Immature natural killer cell (primary cell): ENCODE measurements at places on chromosomes 7 and 10. TPM values are rescaled to one million over a fixed set of nuclear protein-coding genes. Genes with fewer than 3 reads are reported as not detected.
A peak's percentile ranks its signal among the peaks of the same experiment; 100 is the strongest.

DNA sequence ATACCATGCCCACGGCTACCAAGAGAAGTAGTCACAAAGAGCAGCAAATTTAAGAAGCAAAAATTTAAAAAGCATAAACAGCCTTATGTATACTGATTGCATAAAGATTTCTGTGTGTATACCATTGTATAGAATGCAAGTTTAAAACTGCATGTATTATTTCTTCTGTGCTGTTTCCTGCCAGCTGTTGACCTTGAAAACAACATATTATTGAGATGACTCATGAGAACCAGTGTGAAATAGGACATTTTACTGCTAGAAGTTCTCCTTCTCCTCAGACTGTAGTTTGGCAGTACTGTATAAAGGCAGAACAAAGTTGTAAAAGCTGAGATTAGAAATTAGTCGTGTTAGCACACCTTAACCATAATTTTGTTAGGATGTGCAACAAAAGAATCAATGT lies 42.3 kb upstream of the SGCE start:
- no peak overlapping the region for H3K4me3 ChIP-seq
- no peak overlapping the region for H3K27ac ChIP-seq
- no peaks in the 10 kb centered on the region for H3K4me1 ChIP-seq

DNA sequence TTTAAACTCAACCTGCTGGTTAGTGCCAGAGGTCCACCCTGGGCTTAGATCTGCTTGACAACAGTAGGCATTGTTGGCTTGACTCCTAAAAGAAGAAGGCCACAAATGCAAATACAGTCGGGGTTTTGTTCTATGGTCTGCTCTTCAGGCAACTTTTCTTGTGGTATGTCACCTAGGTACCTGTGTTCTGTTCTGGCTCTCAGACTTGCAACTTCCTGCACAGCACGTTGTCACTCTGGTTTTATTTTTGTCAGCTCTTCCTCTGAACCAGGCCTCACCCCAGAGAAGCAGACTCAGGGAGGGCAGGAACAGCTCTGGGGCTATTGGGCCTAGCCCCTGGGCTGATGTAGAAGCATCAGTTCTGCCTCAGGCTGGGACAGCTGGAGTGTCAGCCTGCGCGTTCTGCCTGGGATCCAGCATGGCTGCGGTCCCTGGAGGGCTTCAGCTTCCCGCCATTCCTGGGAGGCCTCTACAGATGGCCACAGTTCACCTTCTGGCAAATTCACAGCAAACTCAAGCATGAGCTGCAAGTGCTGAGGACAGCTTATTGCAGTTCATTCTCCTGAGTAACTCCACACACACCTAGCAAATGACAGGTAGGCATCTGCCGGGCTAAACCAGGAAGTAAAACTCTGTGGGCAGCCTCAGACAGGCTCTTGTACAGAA lies 11.0 kb upstream of the PDCD4 start:
- H3K4me3 ChIP-seq, result peak overlapping the region; percentile 72
- H3K27ac ChIP-seq, result peak overlapping the region; percentile 99
- peak; percentile 73 for DNase-seq
- H3K36me3 ChIP-seq, result no peaks in the 10 kb centered on the region
- H3K27me3 ChIP-seq, result peaks cover 10% of the 10 kb centered on the region

DNA sequence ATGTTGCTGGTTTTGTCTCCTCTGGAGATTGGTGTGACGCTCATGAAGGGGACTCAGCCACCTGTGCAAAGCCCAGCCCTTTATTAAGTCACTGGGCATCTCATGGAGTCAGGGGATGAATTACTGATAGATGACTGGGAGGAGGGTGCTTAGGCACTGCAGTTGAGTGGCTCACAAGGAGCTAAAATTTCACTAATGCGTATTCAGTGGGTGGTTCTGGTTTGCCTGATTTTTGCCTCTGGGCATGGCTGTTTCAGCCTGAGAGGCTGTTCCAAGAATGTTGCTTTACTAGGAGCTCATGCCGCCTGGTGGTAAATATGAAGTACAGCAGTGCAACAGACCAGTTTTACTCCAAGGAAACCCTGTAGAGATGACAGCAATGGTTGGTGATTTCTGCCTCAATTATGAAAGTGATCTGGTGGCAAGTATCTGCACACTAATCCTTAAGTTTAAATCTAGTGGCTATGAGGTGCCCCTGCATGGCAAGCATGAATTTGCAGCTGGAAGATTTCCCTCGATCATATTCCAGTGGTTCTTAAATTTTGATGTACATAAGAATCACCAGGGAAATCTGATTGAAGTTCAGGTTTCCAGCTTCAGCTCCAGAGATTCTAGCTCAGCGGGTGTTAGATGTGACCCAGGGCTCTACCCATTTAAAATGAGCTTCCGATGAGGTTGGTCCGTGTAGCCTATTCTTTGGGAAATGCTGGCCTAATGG lies 19.9 kb downstream of the ACTA2 start:
- H3K27me3 ChIP-seq, result no peaks in the 10 kb centered on the region
- H3K4me3 ChIP-seq, result no peak overlapping the region
- H3K4me1 ChIP-seq, result peaks cover 12% of the 10 kb centered on the region
- peaks cover 6% of the 10 kb centered on the region for H3K36me3 ChIP-seq
- peak; percentile 30 for DNase-seq

DNA sequence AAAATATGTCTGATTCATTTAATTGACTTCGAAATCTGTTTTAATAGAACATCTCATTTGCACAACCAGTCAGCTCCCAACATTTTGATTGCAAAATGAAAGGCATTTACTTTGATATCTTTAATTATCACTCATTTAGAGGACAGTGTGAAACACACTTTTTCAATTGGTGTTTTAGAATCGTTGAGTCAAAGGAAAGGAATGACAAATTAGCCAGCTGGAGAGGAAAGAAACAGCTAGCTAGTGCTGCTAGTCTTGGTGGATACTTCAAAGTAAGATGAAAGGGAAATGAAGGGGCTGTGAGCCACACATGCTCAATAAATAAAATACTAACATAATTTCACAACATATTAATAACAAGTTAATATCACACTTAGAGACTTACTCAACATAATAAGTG lies 570.2 kb downstream of the PHTF2 start:
- no peak for DNase-seq
- H3K4me1 ChIP-seq, result no peaks in the 10 kb centered on the region
- no peak overlapping the region for H3K27ac ChIP-seq
- H3K4me3 ChIP-seq, result no peak overlapping the region
- no peaks in the 10 kb centered on the region for H3K36me3 ChIP-seq

GRCh38 chr7:73633323-73633722 lies 9.0 kb upstream of the MLXIPL start:
- H3K4me3 ChIP-seq, result no peak overlapping the region
- peaks cover 3% of the 10 kb centered on the region for H3K27me3 ChIP-seq
- DNase-seq, result no peak
- no peak overlapping the region for H3K27ac ChIP-seq
- H3K36me3 ChIP-seq, result no peaks in the 10 kb centered on the region

DNA sequence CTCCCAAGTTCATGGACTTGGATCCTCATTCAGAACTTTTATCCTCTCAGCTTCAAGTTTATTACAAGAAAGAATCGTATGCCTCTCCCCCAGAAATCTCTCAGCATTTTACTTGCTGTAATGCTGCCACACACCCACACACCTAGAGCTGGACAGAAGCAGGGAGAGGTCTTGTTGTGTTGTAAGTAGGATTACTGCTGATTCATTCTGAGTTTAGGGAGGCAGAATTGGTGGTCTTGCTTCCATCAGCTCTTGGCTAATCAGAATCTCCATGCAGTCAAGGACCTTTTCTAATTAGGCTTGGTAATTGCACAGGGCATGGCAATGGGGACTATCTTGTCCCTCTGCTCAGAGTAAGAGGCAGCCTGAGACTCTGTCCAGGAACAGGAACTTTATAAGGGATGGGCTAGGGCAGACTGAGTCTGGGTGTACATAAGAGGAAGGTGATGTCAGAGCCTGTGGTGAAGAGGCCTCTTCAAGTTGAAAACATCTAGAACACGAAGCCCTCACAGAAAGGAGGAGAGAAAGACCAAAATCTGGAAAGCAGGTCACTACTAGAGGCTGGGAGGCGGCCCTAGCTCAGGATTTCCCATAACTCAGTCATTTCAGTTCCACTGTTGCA lies 7.0 kb upstream of the PTPRE start:
- DNase-seq, result no peak
- peaks cover 5% of the 10 kb centered on the region for H3K27me3 ChIP-seq
- no peaks in the 10 kb centered on the region for H3K36me3 ChIP-seq

DNA sequence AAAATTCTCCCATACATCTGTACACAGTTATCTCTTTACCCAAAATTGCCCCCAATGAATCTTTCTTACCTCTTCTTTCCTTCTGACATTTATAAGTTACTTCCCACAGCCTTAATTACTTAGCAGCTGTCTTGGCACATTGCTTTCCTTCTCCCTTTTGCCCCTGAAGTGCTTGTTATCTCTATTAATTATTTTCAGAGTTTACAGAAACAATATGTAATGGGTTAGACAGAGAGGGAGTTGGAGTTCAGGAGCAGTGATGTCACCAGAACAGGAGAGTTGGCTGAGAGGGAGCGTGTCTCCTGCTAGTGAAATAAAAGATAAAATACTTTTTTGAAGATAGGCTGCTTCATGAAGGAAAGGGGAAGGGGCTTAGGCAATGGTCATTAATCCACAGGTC lies 57.4 kb downstream of the ITGB8 start:
- no peak overlapping the region for H3K27ac ChIP-seq
- H3K4me1 ChIP-seq, result no peaks in the 10 kb centered on the region
- H3K36me3 ChIP-seq, result no peaks in the 10 kb centered on the region
- no peaks in the 10 kb centered on the region for H3K27me3 ChIP-seq
- H3K4me3 ChIP-seq, result no peak overlapping the region

GRCh38 chr7:36214608-36215456 lies 61.8 kb downstream of the EEPD1 start:
- H3K27me3 ChIP-seq, result peaks cover 3% of the 10 kb centered on the region
- H3K4me1 ChIP-seq, result no peaks in the 10 kb centered on the region
- no peaks in the 10 kb centered on the region for H3K36me3 ChIP-seq
- DNase-seq, result no peak
- H3K27ac ChIP-seq, result no peak overlapping the region

GRCh38 chr10:131421381-131421780 lies 109.9 kb upstream of the TCERG1L start:
- H3K27ac ChIP-seq, result no peak overlapping the region
- no peak overlapping the region for H3K4me3 ChIP-seq
- H3K4me1 ChIP-seq, result no peaks in the 10 kb centered on the region
- H3K36me3 ChIP-seq, result no peaks in the 10 kb centered on the region
- no peak for DNase-seq

GRCh38 chr7:6398943-6399342 lies 48.8 kb downstream of the DAGLB start:
- H3K27me3 ChIP-seq, result peaks cover 2% of the 10 kb centered on the region
- no peaks in the 10 kb centered on the region for H3K36me3 ChIP-seq
- H3K4me1 ChIP-seq, result peaks cover 58% of the 10 kb centered on the region
- H3K4me3 ChIP-seq, result no peak overlapping the region

DNA sequence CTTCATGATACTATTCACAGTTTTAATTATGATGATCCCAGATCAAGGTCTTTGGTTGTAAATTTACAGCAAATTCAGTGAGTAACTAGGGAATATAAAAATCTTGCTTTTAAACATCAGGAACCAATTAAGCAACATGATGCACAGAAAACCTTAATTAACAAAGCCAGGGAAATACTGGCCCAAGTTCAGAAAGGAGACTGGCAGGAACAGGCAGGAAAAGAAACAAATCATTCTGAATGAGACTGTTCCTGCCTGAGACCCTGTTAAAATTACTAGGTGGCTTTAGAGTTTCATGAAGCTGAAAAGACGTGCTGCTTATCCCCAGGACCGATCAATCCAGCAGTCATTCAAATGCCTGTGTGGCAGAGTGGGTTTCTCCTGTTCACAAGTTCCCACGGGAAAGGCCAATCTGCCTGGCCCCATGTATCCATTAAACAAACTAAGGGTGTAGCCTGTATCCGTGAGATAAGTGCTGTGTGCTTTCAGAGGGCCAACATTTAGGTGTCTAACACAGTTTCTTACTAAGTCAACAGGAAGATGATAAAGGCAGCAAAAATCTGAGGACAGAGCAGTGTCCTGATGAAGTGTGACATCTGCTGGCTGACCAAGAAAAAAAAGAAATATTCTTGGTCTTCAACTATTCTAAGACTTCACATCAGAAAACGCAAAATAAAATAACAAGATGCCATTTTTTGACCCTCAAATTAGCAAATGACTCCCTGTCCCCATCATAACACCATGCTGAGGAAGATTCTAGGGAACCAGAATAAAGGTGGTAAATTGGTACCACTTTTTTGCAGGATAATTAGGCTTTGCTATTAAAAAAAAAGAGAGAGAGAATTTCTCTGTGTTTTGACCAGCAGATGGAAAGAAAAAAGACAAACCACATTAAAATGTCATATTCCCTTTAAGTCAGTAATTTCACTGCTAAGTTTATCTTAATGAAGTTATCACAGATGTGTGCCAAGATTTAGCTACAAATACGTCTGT lies 34.2 kb downstream of the PUS7 start:
- no peaks in the 10 kb centered on the region for H3K4me1 ChIP-seq
- H3K27ac ChIP-seq, result no peak overlapping the region
- peak; percentile 5 for DNase-seq
- peaks cover 1% of the 10 kb centered on the region for H3K36me3 ChIP-seq
- peaks cover 1% of the 10 kb centered on the region for H3K27me3 ChIP-seq

DNA sequence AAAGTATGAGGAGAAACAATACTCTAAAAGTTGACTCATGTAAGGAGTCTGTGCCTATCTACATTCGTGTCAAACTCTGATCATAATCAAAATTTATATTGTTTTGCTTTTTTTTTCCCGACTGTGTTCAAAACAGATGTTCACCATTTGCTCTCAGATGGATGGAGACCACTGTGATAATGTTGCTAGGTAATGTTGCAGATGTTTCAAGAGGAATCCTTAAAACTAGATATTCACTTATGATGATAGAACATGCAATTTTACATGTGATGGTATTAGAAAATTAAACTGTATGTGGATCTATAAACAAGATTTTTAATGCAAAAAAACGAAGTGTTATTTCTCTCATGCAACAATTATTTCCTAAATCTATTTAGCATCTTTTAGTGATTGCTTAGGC lies 1080.1 kb downstream of the REEP3 start:
- H3K27ac ChIP-seq, result no peak overlapping the region
- no peak for DNase-seq
- no peaks in the 10 kb centered on the region for H3K4me1 ChIP-seq
- H3K36me3 ChIP-seq, result peaks cover 5% of the 10 kb centered on the region

- H3K27ac ChIP-seq, result peak overlapping the region; percentile 45
- DNase-seq, result no peak
- no peaks in the 10 kb centered on the region for H3K36me3 ChIP-seq
- peaks cover 95% of the 10 kb centered on the region for H3K4me1 ChIP-seq
Observed at GRCh38 chr10:32340596-32341180, 6.3 kb downstream of the EPC1 start.

Gene PHYH
- polyA plus RNA-seq, result 6.7 TPM

Gene CDH23
- 0.47 TPM for polyA plus RNA-seq

Gene TMEM130
- not detected for polyA plus RNA-seq
